ENCODE measurements at places on chromosomes 4 and X. TPM values are rescaled to one million over a fixed set of nuclear protein-coding genes. Genes with fewer than 3 reads are reported as not detected.

The P2RY4 gene
- total RNA-seq: 0.57 TPM

The PDCL2 gene
- not detected for total RNA-seq

The PDE5A gene
- total RNA-seq: 80.4 TPM

The ANK2 gene
- 163 TPM for total RNA-seq

GRCh38 chrX:133335027-133335426 lies 80.3 kb downstream of the GPC4 start:
- DNase-seq: no peak

GRCh38 chrX:123961268-123962005 lies at the start of gene STAG2:
Gene STAG2 (plus strand): TSS chrX:123961706. CDS start chrX:124022628, 60,922 bp downstream.
- DNase-seq: peak; percentile 87

- no peak for DNase-seq
Observed at GRCh38 chr4:172927096-172927814, 241.4 kb upstream of the GALNT7 start.

GRCh38 chrX:120140293-120140981 lies 18.0 kb upstream of the RHOXF2 start:
- DNase-seq: no peak

DNA sequence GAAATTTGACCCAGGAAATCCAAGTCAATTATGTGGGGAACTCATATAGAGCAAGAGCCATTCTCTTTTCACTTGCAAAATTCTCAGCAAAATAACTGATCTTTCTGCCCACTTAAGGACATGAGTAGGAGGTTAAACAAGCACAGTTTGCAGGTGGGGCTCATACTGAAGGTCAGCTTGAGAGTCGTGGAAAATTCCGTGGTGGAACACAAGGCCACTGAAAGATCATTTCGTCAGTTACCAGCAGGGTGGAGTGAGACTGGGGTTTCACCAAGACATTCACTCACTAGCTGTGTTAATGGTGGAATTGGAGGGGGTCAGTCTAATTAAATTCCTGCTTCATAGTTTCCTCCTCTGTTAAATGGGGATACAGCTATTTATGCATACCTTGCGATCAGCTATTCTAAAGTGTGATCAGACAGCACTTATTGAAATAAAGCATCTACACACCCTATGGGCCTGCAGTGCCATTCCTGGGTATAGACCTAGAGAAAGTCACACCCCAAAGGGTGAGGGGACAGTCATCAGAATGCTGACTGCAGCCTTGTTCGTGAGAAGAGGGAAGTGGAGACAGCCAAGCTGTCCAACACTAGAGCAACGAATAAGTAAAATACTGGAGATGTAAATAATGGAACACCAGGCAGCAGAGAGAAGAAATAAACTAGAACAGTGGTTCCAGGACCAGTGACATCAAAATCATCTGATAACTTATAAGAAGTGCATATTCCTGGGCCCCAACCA lies 42.7 kb upstream of the CLNK start:
- DNase-seq: no peak

GRCh38 chr4:81173213-81173612 lies 41.8 kb downstream of the PRKG2 start:
- DNase-seq: no peak

DNA sequence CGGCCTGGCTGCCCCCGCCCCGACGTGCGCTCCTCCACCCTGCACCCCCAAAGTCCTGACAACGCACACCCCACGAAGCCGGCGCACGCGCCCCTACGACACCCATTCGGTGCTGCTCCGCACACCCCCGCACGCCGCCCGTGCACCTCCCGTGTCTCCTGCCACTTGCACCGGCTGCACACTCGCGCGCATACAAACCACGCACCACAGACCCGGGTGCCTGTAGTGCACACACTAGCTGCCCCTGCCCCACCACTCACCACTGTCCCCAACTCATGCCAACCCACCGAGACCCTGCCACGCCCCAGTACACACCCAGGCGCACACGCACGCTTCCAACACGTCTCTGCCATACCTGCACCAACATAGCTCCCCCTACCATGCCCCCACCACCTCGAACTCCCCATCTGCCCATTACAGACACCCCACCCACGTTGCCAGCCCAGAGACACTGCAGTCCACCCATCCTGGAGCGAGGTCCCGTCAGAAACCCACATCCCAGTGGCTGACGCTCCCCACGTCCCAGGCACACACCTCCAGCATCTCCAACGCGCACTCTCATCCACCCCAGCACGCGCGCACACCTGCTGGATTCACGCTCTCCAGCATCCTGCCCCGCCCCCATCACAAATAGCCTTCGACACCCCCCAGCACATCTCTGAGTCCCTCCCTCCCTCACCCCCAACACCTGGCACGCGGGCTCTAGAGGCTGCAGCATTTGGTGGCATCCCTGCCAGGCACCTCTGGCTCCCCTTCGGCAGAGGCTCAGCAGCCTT lies 4.2 kb upstream of the DUSP9 start:
- DNase-seq: no peak

- no peak for DNase-seq
Observed at GRCh38 chr4:832536-832935, 6.6 kb upstream of the CPLX1 start.

GRCh38 chrX:129099207-129099606 lies 424.1 kb downstream of the SMARCA1 start:
- no peak for DNase-seq

DNA sequence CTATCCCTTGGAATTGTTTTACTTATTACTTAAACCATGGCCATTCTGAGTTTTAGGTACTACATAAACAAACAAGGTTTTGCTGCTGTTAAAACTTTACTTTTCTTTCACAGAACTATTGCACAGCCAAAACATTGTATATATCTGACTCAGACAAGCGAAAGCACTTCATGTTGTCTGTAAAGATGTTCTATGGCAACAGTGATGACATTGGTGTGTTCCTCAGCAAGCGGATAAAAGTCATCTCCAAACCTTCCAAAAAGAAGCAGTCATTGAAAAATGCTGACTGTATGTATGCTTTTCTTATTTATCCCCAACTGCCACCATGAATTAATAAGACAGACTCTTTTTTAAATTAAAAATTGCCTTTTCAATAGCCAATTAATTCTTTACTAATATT lies 69.8 kb downstream of the CCKAR start:
- DNase-seq: no peak
